ENCODE measurements at places on chromosomes 1 and 21. TPM values are rescaled to one million over a fixed set of nuclear protein-coding genes. Genes with fewer than 3 reads are reported as not detected.

DNA sequence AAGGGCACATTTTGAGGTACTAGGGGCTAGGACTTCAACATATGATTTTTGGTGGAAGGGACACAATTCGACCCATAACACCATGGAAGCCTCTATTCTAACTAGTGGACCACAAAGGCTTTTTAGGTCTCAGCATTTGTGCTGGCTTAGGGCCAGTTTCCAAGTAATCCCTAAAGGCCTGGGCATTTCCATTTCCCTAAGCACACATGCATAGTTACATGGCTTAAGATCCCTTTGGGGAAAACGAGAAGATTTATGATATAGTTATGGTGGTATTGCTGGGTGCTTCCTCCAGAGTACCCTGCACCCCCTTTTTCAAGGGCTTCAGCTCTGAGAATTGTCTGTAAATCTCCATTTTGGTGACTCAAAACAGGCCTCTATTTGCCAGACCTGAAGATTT, 28.2 kb upstream of the TMEM54 start:
- DNase-seq, result no peak

GRCh38 chr21:32001390-32001789, 128.6 kb downstream of the HUNK start:
- DNase-seq, result no peak

GRCh38 chr1:93302078-93302477, 43.6 kb upstream of the DR1 start:
- DNase-seq, result no peak

- peak; percentile 93 for DNase-seq
Observed at GRCh38 chr1:227759341-227760300, 24.4 kb downstream of the SNAP47 start.

UBASH3A gene
- total RNA-seq, result not detected

GJB4 gene
- 0.28 TPM for total RNA-seq

SHISAL2A gene
- not detected for total RNA-seq

ANKRD35 gene
- 0.29 TPM for total RNA-seq
